ENCODE measurements at places on chromosomes 16 and 17.

DNA sequence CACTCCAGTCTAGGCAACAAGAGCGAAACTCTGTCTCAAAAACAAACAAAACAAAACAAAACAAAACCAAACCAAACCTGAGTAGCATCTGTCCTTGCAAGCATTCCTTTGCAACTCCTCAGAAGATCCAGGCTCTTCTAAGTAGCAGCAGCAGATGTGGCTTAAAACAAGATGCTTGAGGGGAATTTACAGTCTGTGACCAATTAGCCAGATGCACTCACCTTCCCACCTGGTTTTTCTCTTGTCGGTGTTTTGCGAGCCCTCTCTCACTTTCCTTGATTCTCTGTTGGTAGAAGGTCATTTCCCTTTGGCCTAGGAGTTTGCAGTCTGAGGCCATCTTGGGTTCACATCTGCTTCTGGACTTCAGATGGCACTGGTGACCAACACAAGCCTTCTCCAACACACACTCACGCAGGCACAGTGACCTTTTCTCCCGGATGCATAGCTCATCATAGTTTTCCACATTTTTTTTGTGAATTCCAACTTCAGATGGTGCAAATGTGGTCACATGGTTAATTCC lies 276.8 kb downstream of the STX8 start:
- DNase-seq: no peak

- no peak for DNase-seq
Observed at GRCh38 chr17:80472996-80473395, 3.4 kb downstream of the NPTX1 start.

- DNase-seq: no peak
Observed at GRCh38 chr17:79473111-79473875, 137.6 kb downstream of the RBFOX3 start.

DNA sequence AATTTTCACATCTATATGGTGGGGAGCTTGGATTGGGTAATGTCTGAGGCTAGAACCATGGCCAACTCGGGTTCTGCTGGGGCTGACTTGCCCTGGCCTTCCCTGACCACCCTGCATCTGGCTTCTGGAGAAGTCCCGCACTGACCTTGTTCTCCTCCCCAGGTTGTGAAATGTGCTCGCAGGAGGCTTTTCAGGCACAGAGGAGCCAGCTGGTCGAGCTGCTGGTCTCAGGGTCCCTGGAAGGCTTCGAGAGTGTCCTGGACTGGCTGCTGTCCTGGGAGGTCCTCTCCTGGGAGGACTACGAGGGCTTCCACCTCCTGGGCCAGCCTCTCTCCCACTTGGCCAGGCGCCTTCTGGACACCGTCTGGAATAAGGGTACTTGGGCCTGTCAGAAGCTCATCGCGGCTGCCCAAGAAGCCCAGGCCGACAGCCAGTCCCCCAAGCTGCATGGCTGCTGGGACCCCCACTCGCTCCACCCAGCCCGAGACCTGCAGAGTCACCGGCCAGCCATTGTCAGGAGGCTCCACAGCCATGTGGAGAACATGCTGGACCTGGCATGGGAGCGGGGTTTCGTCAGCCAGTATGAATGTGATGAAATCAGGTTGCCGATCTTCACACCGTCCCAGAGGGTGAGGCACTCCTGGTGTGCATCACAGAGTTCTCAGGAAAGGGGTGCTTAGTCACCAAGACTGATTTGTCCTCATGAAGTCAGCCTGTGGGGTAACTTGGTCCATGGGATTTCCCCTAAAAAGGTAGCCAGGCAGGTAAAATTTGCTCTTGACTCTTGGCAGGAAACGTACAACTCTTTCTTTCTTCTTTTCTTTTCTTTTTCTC lies 6.1 kb downstream of the NOD2 start:
- no peak for DNase-seq

DNA sequence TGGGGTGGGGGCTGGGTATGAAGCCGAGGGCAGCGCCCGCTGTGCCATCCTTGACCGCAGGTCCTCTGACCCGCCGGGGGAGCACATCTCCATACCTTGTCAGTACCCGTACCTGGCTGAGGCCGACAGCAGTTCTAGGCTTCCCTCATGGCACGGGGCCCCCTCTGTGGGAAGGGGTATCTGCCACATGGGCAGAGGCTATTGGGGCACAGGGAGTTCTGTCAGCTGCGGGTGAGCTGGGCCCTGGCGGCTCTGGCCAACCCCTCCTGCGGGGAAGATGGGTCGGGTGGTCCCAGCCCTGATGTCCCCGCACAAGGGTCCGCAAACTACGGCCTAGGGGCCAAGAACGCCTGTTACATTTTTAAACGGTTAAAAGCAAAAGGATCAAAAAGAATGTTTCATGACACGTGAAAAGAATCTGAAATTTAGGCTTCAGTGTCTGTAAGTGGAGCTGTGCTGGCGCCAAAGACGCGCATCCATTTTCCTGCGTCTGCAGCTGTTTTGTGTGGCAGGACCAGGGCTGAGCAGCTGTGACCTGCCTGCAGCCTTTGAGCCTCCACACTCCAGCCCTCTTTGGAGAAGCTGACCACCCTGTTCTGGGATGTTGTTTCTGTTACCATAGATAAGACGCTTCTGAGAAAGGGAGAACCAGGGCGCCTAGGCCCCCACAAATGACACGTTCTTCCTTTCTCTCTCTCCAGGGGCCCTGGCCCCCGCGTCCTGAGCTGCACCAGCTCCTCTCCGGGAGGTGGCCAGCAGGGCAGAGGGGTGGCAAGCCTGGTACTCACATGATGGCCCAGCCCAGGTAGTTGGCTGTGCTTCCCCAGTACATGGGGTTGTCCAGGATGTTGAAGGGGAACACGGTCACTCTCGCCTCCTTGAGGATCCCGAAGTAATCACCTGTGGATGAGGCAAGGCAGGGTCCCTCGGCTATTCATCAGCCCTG lies 12.7 kb upstream of the RASD1 start:
- no peak for DNase-seq

- DNase-seq: no peak
Observed at GRCh38 chr17:51147650-51148049, 5.7 kb upstream of the NME1 start.

- no peak for DNase-seq
Observed at GRCh38 chr16:9072806-9073341, 18.6 kb upstream of the HAPSTR1 start.

- DNase-seq: no peak
Observed at GRCh38 chr17:77300016-77300686, 159.4 kb downstream of the SEC14L1 start.

- DNase-seq: no peak
Observed at GRCh38 chr17:75888484-75888883, 8.3 kb downstream of the TRIM65 start.

DNA sequence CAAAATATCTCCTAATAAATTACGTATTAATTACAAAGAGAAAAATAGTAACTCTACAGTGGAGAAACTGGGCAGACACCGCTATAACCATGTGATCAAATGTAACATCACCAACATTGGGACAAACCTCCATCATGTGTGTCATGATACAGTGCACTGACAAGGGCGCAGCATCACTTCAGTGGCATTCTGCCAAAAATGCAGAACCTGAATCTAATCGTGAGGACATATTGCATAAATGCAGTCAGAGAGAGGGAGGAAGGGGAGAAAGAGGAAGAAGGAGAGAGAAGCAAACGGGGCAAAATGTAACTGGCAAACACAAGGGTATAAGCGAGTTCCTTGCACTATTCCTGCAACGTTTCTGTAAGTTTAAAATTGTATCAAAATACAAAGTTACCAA lies 74.2 kb upstream of the MARCHF10 start:
- DNase-seq: no peak

DNA sequence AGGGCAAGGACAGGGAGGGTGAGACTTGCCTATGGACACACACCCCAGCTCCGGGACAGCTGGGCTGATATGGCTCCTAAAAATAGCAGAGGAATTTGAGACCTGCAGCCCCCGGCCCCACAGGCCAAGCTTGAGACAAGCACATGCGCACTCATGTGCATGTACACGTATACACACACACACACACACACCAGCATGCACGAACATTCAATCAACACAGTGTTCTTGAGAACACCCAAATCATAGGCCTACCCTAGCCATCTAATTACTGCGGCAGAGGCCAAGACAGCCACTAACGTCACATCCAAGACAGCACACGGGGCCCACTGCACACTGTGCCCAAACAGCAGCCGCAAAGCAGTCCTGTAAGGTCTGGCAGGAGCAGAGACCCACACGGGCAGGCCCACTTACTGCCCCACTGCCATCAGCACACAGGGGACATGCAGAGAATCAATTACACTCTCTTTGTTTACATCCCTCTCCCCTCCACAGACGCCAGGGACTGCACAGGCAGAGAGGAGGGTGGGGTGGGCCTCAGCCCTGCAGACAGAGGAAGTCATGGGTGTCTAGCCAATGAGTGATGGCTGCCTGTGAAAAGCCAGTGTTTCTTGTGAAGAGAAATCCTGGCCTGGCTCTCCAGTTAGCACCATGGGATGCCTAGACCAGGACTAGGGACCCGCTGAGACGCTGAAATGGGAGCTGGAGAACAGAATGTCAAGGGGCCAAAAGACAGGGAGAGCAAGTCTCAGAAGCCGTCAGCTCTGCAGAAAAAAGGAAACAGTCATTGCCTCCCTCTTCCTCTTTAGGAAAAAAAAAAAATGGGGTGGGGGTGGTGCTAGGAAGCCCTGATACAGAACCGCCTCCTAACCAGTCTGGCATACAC lies 39.3 kb downstream of the MYO18A start:
- DNase-seq: no peak

- DNase-seq: no peak
Observed at GRCh38 chr17:73293480-73293911, 18.3 kb downstream of the CDC42EP4 start.

- DNase-seq: no peak
Observed at GRCh38 chr17:45147581-45148182, 593 bp upstream of the HEXIM1 start.

DNA sequence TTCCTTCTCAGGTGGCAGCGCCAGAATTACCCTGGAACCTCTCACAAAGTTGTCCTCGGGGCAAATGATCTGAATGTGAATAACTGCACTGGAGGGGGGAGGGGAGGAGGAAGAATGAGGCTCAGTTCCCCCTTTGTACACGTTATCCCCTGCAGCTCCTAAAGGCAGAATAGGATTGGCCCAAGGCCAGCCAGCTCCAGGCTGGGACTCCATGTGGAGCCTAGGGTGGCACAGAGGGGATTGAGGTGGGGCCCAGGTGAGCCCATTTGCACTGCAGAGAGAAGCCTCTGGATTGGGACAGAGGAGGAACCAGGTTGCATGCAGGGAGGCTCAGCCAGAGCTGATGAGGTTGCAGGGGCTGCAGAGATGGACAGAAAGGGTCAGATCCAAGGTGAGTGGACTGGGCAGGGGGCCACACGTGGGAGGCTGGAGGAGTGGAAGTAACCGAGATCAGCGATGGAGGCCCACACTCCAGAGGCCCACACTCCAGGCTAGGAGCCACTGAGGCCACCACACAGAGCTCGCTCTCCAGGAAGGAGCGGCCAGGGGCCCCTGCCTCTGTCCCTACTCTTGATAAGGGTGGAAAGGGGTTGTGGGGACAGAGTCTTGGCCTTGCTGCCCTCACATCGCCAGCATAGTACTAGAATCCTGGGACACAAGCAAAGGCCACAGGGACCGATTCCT lies 78.6 kb downstream of the RBFOX3 start:
- no peak for DNase-seq

DNA sequence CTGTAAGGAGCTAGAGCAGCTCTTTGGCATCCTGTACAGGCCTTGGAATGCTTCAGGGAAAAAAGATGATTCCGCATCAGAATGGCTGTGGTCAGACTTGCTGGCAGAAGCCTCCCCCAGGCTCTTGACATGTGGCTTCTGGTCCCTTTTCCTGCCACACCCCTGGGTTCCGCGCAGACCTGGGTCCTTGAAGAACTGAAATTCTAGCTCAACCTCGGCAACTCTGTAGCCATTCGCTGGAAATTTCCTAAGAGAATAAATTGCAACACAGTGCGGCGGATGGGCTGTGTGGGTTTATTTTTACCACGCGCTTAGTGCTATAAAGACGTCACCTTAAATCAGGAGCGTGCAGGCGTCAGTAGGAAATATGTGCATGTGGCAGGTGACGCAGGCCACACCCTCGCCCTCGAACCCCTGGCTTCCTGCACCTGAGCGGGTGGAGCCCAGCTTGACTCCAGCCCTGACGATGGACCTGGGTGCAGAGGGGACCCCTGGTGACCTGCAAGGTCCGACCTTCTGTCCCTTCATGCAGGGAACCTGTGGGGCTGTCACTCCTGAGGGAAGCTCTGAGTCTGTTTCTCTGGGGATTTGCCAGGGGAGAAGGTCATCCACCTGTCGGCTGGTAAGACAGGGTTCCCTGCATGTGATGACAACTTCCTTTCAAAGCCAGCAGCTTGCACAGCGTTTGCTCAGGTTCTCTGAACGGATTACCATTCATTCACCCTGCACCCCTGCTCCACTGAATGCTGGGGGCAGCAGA lies 46.3 kb downstream of the METRNL start:
- DNase-seq: no peak

DNA sequence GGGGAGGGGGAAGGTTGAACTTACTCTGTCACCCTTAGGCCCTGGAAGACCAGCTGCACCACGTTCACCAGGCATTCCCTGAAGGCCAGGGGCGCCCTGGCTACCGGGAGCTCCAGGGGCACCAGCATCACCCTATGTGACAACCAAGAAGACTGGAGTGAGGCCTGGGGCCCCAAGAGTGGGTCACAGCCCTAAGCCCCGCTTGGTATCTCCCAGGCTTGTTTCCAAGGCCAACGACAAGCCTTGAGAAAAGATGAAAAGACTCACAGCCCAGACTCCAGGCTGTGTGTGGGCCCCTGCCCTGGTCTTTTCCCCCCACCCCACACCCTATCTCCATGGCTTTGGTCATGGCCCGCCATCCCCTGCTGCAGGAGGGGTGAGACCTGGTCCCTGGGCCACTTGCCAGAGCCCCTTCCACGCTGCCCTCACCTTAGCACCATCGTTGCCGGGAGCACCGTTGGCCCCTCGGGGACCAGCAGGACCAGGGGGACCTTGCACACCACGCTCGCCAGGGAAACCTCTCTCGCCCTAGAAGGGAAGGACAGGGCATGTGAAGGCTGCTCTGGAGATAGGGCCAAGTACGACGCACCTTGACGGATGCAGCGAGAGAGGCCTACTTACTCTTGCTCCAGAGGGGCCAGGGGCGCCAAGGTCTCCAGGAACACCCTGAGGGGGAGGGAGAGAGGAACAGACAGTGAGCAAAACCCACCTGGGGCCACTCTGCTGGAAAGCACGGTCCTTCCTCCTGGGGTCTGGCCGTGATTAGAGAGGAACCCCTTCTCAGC lies 9.9 kb downstream of the COL1A1 start:
- DNase-seq: no peak

DNA sequence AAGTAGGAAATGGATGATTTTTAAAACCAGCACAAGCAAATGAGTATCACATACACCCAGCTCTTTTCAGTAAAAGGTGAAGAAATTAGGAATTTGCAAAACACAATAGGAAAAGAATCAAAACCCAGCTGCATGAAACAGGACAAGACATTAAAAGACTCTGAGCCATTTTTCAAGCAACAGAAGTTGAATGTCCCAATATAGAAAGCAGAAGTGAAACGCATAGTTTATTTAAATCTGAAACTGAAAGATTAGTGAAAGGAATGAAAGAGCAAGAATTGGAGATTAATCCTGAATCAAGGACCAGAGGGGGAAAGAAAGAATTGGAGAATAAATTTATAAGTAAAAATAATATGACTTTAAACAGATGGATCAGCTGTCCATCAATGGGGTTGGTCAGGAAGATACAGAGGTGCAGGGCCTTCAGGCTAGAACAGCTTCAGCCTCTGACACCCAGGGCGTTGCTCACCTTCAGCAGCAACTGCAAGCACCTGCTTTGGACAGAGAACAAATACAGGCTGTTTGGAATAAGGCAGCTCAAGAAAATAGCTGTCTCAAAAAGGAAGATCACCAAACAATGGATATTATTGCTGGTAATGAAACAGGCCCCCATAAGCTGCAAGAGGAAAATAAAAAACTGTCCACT lies 3.9 kb upstream of the ARHGAP17 start:
- DNase-seq: no peak
